ENCODE measurements at places on chromosomes 1 and 21. TPM values are rescaled to one million over a fixed set of nuclear protein-coding genes. Genes with fewer than 3 reads are reported as not detected.

Gene TNFAIP8L2
- 12.6 TPM for polyA plus RNA-seq

Gene LAMB3
- polyA plus RNA-seq = 18.0 TPM

- DNase-seq = peak; percentile 90
Observed at GRCh38 chr1:201792534-201793305, 36.2 kb upstream of the IPO9 start.

GRCh38 chr1:22457345-22457744, 5.7 kb downstream of the ZBTB40 start:
- no peak for DNase-seq

DNA sequence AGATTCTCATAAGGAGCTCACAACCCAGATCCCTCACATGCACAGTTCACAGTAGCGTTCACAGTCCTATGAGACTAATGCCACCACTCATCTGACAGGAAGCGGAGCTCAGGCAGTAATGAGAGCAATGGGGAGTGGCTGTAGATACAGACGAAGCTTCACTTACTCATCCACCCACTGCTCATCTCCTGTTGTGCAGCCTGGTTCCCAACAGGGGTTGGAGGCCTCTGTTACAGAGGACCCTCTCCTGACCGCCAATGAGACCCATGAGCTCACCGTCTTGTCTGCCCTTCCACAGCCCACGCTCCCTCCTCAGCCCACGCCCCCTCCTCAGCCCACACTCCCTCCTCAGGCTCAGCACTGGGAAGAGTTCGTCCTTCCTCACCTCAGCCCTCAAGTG, 39.6 kb downstream of the RSPH1 start:
- DNase-seq = no peak

DNA sequence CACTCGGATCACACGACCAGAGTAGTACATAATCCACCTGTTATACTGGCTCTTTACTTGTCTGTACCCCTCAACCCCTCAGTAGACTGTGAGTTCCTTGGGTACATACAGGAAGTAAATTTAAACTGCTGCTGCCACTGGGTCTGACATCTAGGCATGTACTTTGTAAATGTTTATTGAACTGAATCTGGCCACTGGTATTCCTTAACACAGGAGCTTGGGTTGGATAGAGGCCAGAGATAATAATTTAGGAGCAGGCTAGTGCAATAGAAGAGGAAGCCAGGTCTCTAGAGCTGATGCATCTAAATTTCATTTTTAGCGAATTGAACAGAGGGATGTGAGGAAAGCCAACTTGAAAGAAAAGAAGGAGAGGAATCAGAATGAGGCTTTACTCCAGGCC, 12.4 kb downstream of the TTC4 start:
- no peak for DNase-seq

- no peak for DNase-seq
Observed at GRCh38 chr1:193448682-193449461, 262.5 kb upstream of the B3GALT2 start.

DNA sequence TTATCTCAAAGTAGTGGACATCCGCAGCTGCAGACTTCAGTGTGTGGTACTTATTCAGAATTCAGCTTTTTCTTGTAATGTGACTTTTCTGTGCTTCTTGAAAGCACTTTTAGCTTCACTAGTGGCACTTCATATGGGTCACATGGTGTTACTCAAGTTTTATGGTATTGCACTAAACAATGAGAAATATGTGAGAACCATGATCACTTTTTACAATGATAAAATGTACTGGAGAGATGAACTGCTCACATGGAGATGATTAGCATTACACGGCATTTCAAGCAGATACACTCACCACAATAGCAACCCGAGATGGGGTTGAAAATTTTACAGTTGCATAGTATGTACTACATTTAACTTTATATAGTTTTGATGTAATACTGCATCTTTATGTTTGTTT, 40.1 kb upstream of the GPR52 start:
- DNase-seq = no peak

GRCh38 chr21:38643404-38644023, 145.2 kb upstream of the ERG start:
- DNase-seq = no peak

DNA sequence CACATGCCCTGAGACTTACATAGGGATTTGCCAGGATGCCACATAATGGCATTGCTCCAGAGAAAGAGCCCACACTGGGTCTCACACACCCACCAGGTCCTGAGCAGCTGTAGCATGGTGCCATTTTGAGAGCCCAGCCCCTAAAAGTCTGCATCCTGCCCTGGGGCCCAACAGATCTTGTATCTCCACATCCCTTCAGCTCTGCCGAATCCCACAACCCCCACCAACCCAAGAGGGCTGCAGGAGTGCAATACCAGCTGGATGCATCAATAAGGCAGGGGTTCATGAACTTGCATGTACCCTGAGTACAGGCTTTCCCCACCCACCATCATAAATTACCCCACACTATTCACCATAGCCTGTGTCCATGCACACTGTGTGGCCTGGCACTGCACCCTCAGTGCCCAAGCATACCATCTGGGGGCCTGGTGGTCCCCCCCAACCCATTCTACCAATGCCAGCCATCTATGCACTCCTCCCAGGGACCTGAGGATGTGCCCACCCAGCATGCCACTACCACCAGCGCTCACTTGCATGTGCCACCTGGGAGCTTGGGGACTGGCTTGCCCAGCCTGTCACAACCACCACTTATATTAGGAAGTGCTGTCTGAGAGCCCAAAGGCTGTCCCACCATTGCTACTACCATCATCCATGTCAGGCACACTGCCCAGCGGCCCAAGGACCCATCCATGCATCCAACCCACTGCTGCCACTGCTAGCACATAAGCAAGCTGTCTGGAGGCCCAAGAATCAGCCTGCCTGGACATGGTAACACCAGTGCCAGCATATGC, 4.1 kb upstream of the KRTAP12-2 start:
- no peak for DNase-seq

DNA sequence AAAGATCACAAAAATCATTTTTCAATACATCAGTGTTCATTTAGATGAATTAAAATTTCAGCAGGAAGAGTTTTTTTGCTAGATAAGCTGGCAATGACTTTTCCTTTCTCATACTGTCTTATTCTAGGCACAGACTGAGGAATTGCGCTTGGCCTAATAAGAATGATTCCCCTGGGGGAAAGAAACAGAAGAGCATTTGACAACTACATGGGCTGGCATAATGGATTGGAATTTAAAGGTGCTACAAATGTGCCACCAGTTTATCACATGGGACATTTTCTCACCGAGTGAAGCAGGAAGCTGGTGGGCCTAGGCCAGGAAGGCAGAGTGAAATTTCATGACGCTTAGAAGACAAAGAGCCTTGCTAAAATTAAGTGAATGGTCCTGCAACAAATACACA, 39.3 kb downstream of the CDKN2C start:
- DNase-seq = no peak

DNA sequence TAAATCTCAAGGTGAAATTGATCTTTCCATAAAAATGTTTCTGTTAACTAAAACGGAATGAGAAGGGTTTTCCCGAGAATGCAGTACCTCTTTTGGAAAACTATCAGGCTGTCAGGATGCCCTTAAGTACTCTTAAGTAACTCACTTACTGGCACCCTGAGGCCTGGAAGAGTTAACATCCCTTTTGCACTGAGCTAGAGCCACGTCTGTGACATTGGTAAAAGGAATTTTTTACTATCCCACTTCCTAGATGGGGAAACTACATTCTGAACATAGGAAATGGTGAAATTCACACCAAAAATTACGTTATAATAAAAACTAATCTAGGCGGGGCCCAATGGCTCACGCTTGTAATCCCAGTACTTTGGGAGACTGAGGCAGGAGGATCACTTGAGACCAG, 39.7 kb upstream of the MAP10 start:
- no peak for DNase-seq

DNA sequence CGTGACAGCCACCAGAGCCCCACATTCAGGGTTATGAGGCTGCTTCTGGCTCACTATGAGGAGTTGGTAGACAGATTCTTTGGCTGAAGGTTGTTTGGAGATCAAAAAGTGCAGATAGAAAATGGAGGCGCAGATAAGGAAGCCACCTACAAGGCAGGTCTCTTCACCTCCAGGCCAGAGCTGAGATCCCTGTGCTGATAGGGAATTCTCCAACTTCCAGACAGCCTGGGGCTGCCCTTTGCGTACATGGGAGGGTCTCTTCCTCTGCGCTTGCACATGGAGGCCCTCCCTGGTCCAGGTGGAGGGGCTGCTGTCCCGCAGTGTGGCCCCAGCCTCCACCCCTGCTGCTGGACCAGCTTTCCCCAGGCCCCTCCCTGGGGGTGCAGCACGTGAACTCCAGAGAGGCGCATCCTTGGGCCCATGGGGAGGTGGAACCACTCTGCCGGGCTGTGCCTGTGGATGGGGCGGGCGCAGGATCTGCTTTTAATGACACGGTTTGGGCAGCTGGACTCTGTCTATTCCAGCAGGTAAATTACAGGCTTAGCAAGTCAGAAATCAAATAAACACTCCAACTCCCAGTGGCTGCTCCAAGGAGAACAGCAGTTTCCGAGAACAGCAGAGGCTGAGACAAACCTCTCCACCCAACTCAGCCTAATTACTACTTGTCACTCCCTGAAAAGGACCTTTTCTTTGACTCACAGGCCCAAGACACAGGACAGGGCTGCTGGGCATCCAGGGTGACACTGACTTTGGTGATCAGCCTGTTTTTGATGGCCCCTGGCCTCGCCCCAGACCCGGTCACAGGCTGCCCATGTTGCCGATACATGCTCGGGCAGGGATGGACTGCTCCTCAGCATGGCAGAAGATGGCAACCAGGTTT, 12.4 kb downstream of the OXCT2 start:
- no peak for DNase-seq

DNA sequence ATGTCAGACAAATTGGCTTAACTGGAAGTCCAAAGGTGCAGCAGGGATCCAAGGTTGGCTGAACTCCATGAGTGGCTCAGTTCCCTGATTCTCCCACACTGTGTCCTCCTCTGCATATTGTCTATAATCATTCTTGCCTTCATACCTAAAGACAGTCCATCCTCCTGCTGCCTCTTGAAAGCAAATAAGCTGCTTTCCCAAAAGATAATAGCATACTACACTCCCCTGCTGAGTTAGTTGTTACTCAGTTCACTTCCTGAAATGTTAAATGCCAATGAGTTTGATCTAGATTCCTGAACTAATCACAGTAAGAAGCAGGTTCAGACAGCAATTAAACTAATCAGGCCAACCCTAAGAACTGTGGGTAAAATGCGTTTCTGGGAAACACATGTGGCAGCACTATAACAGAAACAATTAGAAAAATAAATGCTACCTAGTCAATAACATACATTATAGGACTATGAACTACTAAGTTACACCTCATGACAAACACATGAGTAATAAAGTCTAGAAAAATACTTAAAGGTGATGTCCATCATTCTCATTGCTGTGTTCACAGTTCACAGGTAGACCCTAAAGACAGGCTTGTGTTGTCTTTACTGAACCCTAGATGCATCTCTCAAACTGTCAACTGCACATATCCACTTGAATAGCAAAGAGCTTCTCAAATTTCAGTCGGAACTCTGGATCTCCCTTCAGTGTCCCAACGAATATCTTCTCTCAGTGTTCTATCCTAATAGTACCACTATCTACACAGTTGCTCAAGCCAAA, 50.8 kb upstream of the BOLA1 start:
- no peak for DNase-seq

- DNase-seq = no peak
Observed at GRCh38 chr21:39670701-39671100, 58.0 kb downstream of the B3GALT5 start.

DNA sequence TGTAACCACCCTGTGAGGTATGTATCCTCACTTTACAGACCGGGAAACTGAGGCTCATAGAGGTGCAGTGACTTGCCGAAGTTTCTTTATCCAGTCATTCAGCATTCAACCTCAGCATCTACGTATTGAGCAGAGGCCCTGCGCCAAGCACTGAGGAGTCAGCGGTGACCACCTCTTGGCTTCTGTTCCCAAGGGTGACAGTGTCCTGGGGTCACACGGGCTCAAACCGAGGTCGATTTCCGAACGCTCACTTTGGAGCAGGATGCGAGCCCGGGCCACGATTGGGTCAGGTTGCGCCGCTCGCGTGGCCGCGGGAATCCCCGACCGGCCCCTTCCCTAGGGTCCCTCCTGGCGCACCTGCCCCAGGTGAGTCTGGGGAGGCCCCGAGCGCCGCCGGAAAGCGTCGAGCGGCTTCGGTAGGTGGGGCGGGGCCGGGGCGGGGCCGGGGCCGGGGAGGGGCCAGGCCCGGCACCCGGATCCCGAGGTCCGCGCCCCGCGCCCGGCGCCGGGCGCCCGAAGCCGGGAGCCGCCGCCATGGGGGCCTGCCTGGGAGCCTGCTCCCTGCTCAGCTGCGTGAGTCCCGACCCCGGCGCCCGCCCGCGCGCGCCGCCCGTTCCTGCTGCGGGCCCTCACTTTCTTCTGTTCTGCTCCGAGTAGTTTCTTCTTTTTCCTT, at the start of gene SERINC2:
Gene SERINC2 (plus strand): TSS at position 482 of the 673 bp plus-strand sequence. CDS start 53 bp downstream, at position 535.
- no peak for DNase-seq

DNA sequence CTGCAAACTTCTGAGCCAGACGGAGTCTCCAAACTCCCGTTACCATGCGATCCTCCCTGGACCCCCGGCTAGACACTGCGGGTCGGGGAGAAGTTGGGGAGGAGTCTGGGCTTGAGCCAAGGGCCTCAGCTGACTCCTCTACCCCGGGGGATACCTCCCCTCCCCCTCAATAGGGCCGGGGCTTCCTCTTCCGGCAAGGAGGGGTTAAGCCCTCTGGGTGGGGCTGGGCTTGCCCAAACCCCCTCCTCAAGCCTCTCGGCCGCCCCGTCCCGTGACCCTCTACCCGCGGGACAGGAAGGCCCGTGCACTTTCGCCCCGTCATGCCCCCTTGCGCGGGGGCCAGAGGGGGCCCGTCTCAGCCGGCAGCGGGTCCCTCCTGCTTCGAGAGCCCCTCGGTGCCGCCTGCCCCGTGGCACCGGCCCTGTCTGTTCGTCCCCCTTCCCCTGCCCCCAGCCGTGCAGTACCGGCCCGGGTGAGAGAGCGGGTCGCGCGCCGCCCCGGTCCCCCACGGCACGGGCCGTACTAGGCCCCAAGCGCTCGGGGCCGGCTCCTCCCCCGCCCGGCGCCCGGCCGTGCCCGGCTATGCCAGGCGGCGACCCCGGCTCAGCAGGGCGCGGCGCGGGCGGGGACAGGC, 652 bp downstream of the ARL8A start:
- peak; percentile 76 for DNase-seq
